ENCODE measurements at places on chromosomes 2 and 18.

DNA sequence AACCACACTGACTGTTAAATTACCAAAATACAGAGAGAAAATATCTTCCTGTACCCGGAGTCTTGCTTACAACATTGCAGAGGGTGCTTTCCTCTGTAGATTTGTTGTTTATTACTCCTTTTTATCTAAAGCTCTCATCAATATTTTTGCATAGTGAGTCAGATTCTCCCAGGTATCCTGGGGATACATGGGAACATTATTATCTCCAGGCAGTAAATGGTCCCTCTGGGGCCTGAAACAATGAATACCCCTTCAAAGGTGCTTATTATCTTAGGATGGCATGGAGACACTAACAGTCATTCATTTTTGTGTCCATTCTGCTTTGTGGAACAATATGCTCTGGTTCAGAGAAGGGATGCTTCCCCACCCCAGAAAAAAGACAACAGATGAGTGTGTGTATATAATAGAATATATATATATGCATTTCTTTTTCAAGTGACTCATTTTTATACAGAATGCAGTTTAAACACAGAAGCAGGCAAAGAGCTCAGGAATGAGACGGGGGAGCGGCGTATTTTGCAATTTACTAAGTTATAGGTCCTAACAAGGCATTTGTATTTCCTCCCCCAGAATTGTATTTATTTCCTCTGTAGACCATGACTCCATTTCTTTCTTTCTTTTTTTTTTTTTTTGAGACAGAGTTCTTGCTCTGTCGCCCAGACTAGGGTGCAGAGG, 424.8 kb upstream of the ZEB2 start:
- peaks cover 4% of the 10 kb centered on the region for H3K27me3 ChIP-seq
- no peak overlapping the region for H3K4me3 ChIP-seq
- H3K36me3 ChIP-seq: no peaks in the 10 kb centered on the region
- no peak overlapping the region for H3K27ac ChIP-seq
- DNase-seq: no peak

GRCh38 chr2:51297488-51297887, 265.6 kb upstream of the NRXN1 start:
- H3K27me3 ChIP-seq: no peaks in the 10 kb centered on the region
- no peaks in the 10 kb centered on the region for H3K36me3 ChIP-seq
- DNase-seq: no peak
- H3K4me1 ChIP-seq: no peaks in the 10 kb centered on the region

GRCh38 chr18:1350931-1351450, 446.3 kb downstream of the ADCYAP1 start:
- H3K27me3 ChIP-seq: peaks cover 3% of the 10 kb centered on the region
- no peaks in the 10 kb centered on the region for H3K36me3 ChIP-seq
- DNase-seq: no peak
- no peak overlapping the region for H3K27ac ChIP-seq
- no peak overlapping the region for H3K4me3 ChIP-seq

- H3K36me3 ChIP-seq: no peaks in the 10 kb centered on the region
- H3K27me3 ChIP-seq: peaks cover 3% of the 10 kb centered on the region
- no peak overlapping the region for H3K4me3 ChIP-seq
These were observed 104.8 kb downstream of the CABLES1 start for GRCh38 chr18:23239885-23240608.

GRCh38 chr2:212960336-212960735, 191.1 kb downstream of the IKZF2 start:
- H3K27me3 ChIP-seq: no peaks in the 10 kb centered on the region
- peaks cover 71% of the 10 kb centered on the region for H3K4me1 ChIP-seq
- H3K36me3 ChIP-seq: peaks cover 5% of the 10 kb centered on the region
- peak overlapping the region; percentile 94 for H3K27ac ChIP-seq

DNA sequence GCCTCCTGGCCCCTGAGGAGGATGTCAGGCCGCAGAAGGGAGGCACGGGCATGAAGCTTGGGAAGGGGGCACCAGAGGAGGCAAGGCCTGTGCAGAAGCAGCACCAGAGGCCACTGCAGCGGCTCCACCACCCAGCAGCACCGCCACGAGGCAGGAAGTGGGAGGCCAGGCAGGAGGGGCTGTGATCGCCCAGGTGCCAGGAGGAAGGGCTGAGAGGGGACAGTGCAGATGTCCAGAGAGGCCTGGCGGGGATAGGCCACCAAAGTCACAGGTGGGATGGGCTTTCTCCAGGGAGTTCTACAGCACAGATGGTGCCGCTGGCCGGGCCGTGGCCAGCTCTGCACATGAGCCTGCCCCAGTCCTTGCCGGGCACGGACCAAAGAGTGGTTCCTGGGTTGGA, 6.0 kb upstream of the ALPI start:
- DNase-seq: no peak
- no peaks in the 10 kb centered on the region for H3K4me1 ChIP-seq
- H3K4me3 ChIP-seq: no peak overlapping the region
- no peak overlapping the region for H3K27ac ChIP-seq

DNA sequence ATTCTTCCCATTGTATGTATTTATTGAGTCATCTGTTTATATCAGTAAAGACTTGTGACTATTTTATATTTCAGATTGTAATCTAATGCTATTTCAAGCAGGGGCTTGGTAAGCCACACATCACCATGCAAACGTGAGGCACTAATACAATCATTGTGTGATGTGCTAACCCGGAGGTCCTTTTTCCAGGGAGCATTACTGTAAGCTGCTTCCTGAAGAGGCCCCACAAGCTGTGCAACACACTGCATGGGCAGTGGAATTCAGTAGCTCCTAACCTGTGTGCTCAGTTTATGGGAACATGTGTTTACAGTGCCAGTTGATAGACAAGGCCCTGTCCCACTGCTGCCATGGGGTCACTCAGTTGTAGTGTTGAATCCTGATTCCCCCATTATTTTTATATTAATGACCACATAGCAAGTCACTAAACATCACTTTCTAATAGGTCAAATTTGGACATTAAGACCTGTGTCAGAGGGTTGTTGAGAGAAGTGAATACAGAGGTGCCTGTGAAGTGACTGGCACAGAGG, 162.9 kb downstream of the FHOD3 start:
- no peak overlapping the region for H3K27ac ChIP-seq
- DNase-seq: no peak
- H3K4me1 ChIP-seq: no peaks in the 10 kb centered on the region
- H3K36me3 ChIP-seq: no peaks in the 10 kb centered on the region
- H3K4me3 ChIP-seq: no peak overlapping the region

GRCh38 chr2:118706844-118707243, 140.6 kb downstream of the EN1 start:
- H3K4me1 ChIP-seq: no peaks in the 10 kb centered on the region
- H3K27me3 ChIP-seq: peaks cover 3% of the 10 kb centered on the region
- H3K36me3 ChIP-seq: no peaks in the 10 kb centered on the region
- DNase-seq: no peak
- H3K27ac ChIP-seq: no peak overlapping the region

DNA sequence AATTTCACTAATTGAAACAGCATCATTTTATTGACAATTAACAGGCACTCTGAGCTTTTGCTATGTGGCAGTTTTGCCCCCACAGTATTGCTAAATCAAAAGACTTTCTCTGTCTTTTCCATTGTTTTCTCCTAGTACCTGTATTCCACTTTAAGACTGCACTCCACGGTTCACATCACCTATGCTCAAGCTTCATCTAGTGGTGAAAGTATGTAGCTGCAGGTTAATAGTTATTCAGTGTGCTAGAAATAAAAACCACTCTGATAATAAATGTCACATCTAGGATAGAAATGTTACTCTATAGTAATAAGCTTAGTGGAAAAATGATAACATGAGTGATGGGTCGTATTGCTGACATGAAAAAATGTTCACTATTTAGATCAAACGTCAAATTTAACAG, 24.6 kb downstream of the ARL6IP6 start:
- no peak overlapping the region for H3K27ac ChIP-seq
- no peak overlapping the region for H3K4me3 ChIP-seq
- H3K27me3 ChIP-seq: no peaks in the 10 kb centered on the region
- no peak for DNase-seq
- no peaks in the 10 kb centered on the region for H3K4me1 ChIP-seq

DNA sequence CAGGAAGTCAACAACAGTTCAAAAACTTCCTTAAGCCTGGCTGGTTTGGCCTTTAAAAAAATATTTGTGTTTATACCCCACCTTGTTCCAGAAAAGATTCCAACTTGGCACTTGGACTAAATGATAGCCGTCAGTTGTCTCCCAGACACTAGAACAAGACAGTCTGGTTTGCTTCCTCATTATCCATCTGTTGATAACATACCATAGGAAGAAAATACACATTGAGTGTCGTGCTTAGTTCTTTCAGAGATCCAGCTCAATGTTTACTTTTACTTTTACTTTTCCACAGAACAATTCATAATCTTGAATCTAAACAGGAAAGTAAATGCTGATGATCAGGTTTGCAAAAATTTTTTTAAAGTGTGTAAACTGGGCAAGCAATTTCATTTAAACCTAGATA, 2.4 kb upstream of the VPS54 start:
- DNase-seq: no peak
- H3K4me1 ChIP-seq: peaks cover 47% of the 10 kb centered on the region
- H3K4me3 ChIP-seq: peak overlapping the region; percentile 25
- no peaks in the 10 kb centered on the region for H3K36me3 ChIP-seq
- peak overlapping the region; percentile 58 for H3K27ac ChIP-seq
- peaks cover 14% of the 10 kb centered on the region for H3K27me3 ChIP-seq

- H3K4me3 ChIP-seq: no peak overlapping the region
- H3K36me3 ChIP-seq: no peaks in the 10 kb centered on the region
- no peak for DNase-seq
These were observed 79.7 kb downstream of the COBLL1 start for GRCh38 chr2:164761737-164762460.

- peaks cover 4% of the 10 kb centered on the region for H3K27me3 ChIP-seq
- H3K27ac ChIP-seq: no peak overlapping the region
- DNase-seq: no peak
- no peaks in the 10 kb centered on the region for H3K36me3 ChIP-seq
These were observed 211.5 kb upstream of the RAB6C start for GRCh38 chr2:129768036-129768386.

GRCh38 chr18:11040823-11041656, 108.3 kb downstream of the PIEZO2 start:
- H3K27me3 ChIP-seq: peaks cover 2% of the 10 kb centered on the region
- no peak overlapping the region for H3K4me3 ChIP-seq
- no peak for DNase-seq
- no peak overlapping the region for H3K27ac ChIP-seq

GRCh38 chr2:85503168-85503850, 35.7 kb upstream of the MAT2A start:
- H3K4me1 ChIP-seq: no peaks in the 10 kb centered on the region
- no peaks in the 10 kb centered on the region for H3K36me3 ChIP-seq
- peaks cover 2% of the 10 kb centered on the region for H3K27me3 ChIP-seq

- no peaks in the 10 kb centered on the region for H3K4me1 ChIP-seq
- no peak overlapping the region for H3K4me3 ChIP-seq
- H3K36me3 ChIP-seq: no peaks in the 10 kb centered on the region
- H3K27me3 ChIP-seq: peaks cover 8% of the 10 kb centered on the region
- no peak overlapping the region for H3K27ac ChIP-seq
These were observed 81.8 kb upstream of the GAREM1 start for GRCh38 chr18:32552421-32553030.

- no peak overlapping the region for H3K27ac ChIP-seq
- no peak for DNase-seq
- H3K36me3 ChIP-seq: no peaks in the 10 kb centered on the region
- no peaks in the 10 kb centered on the region for H3K27me3 ChIP-seq
These were observed 145.1 kb downstream of the B3GNT2 start for GRCh38 chr2:62340994-62341484.

DNA sequence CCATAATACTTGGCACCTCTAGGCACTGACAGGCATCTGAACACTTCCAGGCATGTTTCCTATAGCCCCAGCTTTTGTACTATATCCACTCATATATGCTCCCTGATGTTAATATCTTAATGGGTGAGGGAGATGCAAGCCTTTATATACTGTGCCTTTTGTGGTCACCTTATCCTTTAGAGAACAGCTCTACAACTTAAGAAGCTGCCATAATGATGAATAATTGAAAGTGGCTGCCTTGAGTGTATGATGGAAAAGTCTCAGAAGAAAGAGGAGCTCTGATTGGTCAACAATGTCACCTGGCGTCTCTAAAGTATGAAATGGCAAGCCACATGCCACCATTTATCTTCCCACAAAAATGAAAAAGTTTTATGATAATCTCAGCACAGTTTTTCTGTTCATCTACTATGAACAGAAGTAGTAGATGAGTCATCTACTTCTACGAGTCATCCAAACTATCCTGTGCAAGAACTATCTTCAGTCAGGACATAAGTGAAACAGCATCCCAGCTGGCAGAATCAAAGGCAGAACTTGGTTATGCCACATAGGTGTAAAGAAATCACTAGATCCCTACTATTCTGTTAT, 997.9 kb upstream of the CELF4 start:
- H3K27ac ChIP-seq: no peak overlapping the region
- H3K36me3 ChIP-seq: peaks cover 3% of the 10 kb centered on the region

GRCh38 chr2:110770959-110771431, 38.6 kb downstream of the ACOXL start:
- no peaks in the 10 kb centered on the region for H3K36me3 ChIP-seq
- H3K4me3 ChIP-seq: no peak overlapping the region
- H3K27ac ChIP-seq: no peak overlapping the region
- peaks cover 6% of the 10 kb centered on the region for H3K27me3 ChIP-seq

DNA sequence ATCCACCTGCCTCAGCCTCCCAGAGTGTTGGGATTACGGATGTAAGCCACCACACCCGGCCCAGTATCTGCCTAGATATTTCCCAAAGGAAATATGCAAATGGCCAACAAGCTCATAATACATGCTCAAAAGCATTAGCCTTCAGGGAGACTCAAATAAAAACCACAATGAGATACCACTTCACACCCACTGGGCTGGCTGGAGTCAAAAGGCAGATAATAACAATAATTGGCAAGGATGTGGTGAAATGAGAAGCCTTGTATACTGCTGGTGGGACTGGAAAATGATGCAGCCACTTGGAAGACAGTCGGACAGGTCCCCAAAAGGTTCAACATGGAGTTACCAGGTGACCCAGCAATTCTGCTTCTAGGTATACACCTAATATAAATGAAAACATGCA, 20.5 kb upstream of the ZNF516 start:
- H3K27me3 ChIP-seq: peaks cover 5% of the 10 kb centered on the region
- no peak overlapping the region for H3K4me3 ChIP-seq
- H3K27ac ChIP-seq: no peak overlapping the region
- H3K4me1 ChIP-seq: peaks cover 15% of the 10 kb centered on the region
- no peaks in the 10 kb centered on the region for H3K36me3 ChIP-seq
- no peak for DNase-seq

- peaks cover 6% of the 10 kb centered on the region for H3K27me3 ChIP-seq
- no peak overlapping the region for H3K27ac ChIP-seq
- no peaks in the 10 kb centered on the region for H3K36me3 ChIP-seq
- no peak overlapping the region for H3K4me3 ChIP-seq
These were observed 38.6 kb downstream of the ALPK2 start for GRCh38 chr18:58590254-58590653.

All from immature natural killer cell (primary cell).